ENCODE measurements at places on chromosomes 7 and 10.

DNA sequence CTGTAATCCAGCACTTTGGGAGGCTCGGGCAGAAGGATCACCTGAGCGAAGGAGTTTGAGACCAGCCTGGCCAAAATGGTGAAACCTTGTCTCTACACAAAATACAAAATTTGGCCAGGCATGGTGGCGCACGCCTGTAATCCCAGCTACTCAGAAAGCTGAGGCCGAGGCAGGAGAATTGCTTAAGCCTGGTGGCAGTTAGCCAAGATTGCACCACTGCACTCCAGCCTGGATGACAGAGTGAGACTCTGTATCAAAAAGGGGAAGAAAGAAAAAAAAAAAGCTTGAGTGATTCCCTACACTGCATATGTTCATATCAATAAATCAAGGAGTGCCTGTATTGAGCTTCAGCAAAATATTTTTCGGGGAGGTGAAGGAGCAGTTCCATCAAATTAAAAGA lies 45.8 kb upstream of the SRRM3 start:
- DNase-seq: no peak

- no peak for DNase-seq
These were observed 20.0 kb downstream of the WNT8B start for GRCh38 chr10:100482834-100483185.

DNA sequence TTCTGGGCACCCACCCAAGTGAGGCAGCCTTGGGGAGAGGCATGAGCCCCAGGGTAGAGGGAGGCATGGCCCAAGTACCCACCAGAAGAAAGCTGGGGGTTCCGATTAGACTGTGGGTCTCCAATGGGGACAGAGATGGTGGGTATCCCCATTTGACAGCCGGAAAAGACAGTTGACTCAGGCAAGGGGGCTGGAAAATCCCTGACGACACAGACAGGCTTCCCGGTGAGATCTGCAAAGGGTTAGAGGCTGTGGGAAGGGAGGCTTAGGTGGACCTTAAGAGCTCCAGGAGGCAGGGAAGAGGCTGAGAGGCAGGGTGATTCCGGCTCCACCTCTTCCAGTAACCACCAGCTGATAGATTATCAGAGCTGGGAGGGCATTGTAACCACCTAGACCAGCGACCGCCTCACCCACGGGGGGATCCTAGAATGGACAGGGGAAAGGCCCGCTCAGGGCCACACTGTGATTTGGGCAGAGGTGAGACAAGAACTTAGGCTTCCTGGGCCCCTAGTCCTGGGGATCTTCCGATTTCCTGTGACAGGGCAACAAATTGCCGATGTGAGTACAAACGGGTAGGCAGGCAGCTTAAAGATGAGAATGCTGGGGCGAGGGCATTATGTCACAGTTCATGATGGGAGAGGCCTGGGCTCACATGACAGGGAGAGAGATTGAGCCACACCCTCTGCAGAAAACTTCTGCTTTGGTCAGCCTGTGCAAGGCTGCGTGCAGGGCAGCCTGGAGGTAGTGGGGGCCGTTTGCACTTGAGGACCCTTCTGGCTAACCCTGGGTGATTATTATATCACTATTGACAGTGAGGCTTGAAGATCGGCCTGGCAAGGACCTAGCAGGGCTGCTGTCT lies 5.4 kb downstream of the TBATA start:
- DNase-seq: no peak

- no peak for DNase-seq
These were observed 5.5 kb downstream of the ZNF503 start for GRCh38 chr10:75395932-75396630.

- no peak for DNase-seq
These were observed 897.8 kb upstream of the PHF14 start for GRCh38 chr7:10075866-10076265.

- DNase-seq: no peak
These were observed 162.9 kb downstream of the ACTR3B start for GRCh38 chr7:152922318-152923081.

- DNase-seq: no peak
These were observed 15.4 kb downstream of the AHCYL2 start for GRCh38 chr7:129240119-129240820.

GRCh38 chr10:20970044-20970443 lies 72.9 kb upstream of the NEBL start:
- DNase-seq: no peak

DNA sequence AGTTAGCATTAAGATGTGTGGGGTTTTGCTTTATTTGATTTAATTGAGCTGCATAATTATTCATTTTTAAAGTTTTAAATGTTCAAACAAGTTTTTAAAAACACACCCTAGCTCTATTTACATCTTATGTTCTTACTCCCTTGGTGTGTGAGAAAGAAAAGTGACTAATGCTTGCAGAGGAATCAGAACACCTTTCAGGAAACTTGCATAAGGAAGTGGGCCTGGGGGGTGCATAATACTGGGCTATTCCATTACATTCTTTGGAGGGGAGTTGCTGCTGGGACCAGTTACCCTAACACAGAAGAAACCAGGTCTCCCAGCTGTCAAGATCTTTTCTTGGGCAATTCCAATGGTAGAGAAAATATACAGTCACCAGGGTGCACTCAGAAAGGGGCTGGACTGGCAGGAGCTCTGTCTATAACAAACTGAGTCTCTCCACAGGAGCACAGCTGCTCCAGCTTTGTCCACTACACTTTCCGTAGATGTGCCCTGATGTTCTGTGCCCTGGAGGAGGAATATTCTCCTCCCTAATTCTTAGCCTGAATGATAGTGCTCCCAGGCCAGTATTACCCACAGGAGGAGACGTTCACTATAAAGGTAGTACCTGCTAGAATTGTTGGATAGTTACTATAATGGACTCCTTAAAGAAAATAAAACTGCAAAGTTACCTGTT lies 304.2 kb downstream of the CDC14C start:
- DNase-seq: no peak

DNA sequence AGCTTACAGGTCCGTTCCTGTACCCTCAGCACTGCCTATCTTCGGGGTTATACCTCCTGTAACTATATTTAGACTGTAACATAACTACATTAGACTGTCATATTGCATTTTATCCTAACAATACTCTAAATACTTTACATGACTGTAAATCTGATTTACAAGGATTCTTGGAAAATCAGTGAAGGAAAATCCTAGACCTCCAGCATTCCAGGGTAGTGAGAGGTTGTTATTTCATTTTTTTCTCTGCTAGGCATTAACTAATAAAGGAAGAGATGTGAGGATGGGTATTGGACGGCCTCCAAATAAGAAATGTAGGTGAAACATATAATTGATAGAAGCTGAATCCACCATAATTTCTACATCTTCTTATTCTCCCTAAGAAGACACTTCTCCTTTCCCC lies 569.4 kb downstream of the CALN1 start:
- no peak for DNase-seq

DNA sequence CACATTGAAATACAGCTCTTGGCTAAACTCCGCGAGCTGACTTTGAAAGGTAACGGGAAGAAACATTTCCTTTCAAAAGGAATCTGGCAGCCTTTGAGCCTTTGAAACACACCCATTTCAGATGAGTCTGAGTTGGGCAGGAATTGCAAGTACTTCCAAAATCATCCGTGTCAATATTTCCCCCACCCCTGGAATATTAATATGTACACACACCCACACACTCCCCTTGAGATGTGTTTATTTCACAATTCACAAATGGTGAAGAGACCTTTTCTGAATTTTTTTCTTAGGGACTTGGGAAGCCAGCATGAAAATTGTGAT lies 438.7 kb upstream of the NRP1 start:
- no peak for DNase-seq

Data from keratinocyte (primary cell).